ENCODE measurements at places on chromosomes 11 and 22.

DNA sequence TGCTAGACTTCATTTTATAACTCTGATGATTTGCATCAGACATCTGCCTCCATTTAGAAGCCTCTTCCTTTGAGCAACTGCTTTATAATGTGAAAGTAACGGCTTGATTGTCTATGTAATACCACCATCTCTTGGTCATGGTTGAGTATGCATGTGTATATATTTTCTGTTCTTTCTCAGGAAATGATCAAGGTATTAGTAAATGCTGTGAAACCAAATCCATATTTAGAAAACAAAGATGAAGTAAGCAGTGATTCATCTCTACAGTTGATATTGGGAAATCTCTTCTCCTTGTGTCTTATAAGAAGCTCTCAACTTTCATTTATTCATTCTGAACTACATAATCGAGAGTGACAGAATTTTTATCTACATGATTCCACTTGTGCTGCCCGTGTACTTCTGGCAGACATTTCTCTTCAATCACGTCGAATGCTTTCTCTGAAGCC lies 104.6 kb upstream of the ANO3 start:
- no peak for DNase-seq

- no peak for DNase-seq
These were observed 5.1 kb upstream of the NOL12 start for GRCh38 chr22:37681001-37681424.

DNA sequence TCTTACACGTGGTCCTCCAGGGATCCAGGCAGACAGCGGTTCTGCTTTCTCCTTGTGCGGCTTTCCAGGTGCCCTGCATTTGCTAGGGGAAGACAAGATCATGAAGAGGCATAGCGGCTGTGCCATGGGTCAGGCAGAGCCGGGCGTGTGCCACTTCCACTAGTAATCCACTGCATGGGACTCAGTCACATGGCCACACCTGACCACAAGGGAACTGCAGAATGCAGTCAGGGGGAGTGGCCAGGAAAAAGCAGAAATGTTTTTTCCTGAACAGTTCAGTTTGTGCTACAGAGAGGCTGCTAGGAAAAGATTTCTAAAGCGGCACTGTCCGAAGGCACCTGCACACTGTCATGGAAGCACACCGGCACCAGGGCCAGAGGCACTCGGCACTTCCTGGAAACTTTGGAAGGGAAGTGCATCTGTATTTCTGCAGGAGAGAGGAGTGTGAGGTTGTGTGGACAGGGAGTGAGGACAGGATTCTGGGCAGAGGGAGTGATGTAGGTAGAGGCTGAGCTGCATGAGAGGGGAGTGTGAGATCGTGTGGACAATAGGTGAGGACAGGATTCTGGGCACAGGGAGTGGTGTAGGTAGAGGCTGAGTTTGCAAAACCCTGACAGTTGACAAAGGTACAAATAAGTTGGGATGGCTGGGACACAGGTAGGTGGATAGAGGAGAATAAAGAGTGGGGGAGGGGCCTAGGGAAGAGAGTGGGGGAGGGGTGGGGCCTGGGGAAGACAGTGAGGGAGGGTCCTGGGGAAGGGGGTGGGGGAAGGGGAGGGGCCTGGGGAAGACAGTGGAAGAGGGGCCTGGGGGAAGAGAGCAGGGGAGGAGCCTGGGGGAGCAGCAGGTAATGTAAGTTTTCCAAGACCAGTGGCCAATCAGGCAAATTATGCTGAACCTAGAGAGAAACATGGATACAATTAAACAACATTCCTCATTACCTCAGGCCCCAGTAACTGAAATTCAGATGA lies 1436.3 kb downstream of the TBC1D22A start:
- DNase-seq: no peak

- no peak for DNase-seq
These were observed 2.9 kb downstream of the SMARCB1 start for GRCh38 chr22:23789638-23790037.

- no peak for DNase-seq
These were observed 8.4 kb downstream of the MSANTD2 start for GRCh38 chr11:124791626-124792341.

DNA sequence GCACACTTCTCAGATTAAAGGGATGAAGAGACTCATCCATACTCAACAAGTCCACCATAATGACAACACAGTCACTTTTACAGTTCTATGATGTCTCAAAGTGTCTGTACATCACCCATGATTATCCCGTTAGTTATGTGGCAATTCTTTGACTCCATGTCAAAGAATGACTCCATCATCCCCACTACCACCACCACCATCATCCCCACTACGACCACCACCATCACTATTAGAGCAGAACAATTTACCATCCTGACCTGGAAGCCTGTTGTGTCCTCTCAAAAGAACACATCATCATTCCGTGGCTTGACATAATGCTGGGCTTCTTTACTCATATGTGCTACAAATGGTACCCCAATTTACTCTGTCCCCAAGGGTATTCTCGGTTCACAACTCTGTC lies 13.7 kb downstream of the PRR5L start:
- DNase-seq: no peak

DNA sequence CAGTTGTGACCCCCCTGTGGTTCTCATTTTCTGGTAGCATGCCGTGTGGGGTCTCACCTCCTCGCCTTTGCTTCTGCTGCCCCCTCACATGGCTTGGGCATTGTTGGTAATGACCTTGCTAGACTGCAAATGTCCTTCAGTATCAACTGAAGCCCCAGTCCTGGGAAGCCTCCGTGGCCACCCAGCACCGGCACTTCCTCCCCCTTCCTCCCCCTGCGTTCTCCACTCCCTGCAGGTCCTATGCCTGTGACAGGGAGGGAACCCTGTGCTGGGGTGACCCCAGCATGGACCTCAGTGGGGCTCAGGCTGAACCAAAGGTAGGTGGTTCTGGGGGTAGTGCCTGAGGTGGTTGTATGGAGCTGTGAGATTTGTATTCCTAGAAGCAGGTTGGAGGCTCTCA lies 5.9 kb downstream of the ST3GAL4 start:
- no peak for DNase-seq
